ENCODE measurements at places on chromosomes 2 and 18.

DNA sequence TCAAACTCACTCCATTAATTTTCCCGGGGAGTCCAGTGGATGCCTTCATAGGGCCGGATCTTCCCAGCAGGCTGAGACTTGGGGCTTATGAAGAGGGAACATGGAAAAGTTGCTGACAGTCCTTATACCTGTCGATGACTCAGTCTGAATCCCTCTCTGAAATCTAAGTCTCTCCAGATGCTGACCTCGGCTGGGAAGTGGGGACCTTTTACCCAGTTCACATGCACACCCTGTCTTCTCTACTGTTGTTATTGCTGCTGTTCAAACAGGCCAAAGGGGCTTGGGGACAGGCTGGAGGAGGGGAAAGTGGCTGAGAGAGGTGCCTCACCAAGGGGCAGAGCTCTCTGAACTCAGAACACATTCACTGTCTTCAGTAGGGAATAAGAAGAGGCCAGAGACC is 4.1 kb upstream of the TNP1 start:
- DNase-seq: no peak

- DNase-seq: no peak
Measured at GRCh38 chr2:11618708-11619062, 51.3 kb downstream of the NTSR2 start.

DNA sequence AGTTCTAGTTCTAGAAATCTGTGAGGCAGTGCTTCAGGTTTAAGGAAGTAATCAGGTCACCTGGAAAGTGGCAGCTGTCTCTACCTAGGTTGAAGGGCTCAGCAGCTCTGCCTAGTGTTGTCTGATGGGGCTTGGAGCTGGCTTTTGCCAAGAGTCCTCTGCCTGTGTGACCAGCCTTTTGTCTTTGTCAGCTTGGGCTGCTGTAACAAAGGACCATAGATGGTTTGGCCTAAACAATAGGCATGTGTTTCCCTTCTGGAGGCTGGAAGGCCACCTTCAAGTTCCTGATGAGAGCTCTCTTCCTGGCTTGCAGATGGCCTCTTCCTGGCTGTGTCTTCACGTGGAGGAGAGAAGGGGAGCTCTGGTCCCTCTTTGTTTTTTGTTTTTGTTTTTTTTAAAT is 13.3 kb downstream of the UBE2F start:
- no peak for DNase-seq

DNA sequence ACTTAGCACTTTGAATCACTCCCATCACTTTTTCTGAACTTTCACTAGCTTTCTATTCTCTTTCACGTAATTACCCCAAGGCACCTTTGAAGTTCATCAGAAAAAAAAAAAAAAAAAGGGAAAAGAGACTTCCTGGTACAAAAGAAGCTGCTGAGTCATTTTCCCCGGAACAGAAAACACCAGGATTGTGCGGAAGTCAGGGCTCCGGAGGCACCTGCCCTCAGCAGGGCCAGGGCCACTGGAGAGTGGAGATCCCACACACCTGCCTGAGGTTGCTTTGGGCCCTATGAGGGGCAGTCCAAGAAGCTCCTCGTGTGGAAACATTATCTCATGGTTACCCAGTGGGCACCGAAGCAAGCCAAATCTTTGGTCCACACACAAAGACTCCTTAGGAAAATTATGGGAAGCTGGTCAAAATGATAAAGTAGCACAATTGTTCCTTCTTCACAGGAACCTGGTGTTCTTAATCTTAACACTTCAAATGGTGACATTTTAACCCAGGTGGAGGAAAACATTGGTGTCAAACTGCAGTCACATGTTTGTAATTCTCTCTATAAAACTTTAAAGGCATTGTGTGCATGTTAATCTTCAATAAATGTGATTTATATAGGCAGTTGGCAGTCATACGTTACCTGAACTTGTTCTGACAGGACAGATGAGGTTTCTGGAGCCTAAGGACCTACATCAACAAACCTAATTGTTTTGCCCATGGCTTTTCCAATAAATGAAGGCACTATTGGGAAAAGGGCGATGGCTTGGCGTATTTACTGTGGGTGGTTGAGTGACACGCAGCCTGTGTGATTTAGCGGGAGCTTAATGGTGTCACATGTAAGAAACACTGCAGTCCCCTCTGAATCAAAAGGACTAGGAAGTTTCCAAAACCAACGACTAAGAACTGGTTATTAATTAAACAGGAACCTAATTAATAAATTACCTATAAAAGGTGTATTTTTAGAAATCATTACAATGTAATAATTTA is 23.4 kb upstream of the FAM110C start:
- DNase-seq: no peak

- DNase-seq: no peak
Measured at GRCh38 chr18:74745633-74746403, 148.1 kb downstream of the ZNF407 start.
